NCI-H2081 (cell line): ENCODE measurements at places on chromosomes 16 and 17.

- peak; percentile 82 for DNase-seq
Observed at GRCh38 chr16:16092925-16093627, 130.2 kb downstream of the ABCC6 start.

GRCh38 chr17:75348386-75349012, 57.0 kb downstream of the GRB2 start:
- no peak for DNase-seq

- no peak for DNase-seq
Observed at GRCh38 chr16:81938326-81939163, 72.7 kb downstream of the SDR42E1 start.

GRCh38 chr16:49835161-49835777, 20.6 kb downstream of the ZNF423 start:
- no peak for DNase-seq

GRCh38 chr17:33889040-33889439, 366.0 kb upstream of the CCL2 start:
- no peak for DNase-seq

DNA sequence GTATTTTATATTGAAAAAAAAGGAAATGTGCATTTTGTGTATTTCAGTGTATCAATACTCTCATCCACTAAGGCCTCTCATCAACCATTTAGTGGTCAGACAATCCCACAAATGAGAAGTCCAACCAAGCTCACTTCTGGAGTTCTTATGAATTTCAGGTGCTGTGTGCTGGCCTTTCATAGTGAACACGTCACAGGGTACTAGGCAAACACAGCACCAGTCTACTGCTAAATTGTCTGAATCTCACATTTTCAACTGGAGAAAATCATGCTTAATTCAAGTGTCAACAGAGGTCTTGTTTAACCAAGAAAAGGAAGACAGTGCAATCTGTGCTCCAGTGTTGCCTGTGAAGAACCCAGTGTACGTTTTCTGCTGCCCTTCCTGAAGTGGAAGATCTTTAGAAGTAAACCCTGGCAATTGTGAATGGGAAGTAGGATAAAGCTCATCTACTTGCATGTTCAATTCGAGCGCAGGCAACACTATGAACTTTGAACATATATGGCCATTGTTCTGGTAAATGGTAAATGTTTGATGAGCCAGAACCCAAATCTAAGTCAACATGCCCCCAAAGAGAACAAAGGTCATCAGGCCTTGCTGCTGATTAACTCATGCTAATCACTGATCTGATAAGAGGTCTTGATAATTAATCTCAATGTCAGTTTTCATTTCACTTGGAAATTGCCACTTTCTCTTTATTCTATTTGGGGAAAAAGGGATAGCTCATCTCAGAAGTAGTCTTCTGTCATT, 439.2 kb upstream of the SOX9 start:
- no peak for DNase-seq

- DNase-seq = no peak
Observed at GRCh38 chr16:81071805-81072204, 5.2 kb downstream of the C16orf46 start.

- DNase-seq = no peak
Observed at GRCh38 chr16:80862160-80862705, 57.8 kb upstream of the CDYL2 start.

DNA sequence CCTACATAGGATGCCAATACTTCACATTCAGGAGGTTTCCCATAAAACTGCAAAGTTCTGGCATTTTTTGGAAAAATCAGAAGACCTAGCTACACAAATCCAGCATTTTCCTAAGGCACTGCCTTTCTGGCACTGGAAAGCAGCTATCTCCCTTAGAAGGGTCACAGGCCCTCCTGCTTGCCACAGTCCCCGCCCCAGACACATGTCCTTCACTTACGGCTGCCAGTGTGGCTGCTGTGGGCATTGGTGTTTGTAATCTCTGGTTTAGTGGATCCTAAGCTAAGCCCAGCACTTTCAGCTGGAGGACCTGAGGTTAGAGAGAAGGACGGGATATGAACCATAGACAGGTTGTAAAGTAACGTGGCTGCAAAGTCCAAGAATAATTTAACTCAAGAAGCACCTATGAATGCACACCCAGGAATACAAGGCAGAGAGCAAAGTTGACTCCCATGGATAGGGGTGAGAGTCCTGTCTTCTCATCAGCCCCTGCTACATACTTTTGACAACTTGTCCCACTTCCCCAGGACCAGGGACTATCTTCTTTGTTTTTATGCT, 100.0 kb downstream of the XYLT1 start:
- no peak for DNase-seq

DNA sequence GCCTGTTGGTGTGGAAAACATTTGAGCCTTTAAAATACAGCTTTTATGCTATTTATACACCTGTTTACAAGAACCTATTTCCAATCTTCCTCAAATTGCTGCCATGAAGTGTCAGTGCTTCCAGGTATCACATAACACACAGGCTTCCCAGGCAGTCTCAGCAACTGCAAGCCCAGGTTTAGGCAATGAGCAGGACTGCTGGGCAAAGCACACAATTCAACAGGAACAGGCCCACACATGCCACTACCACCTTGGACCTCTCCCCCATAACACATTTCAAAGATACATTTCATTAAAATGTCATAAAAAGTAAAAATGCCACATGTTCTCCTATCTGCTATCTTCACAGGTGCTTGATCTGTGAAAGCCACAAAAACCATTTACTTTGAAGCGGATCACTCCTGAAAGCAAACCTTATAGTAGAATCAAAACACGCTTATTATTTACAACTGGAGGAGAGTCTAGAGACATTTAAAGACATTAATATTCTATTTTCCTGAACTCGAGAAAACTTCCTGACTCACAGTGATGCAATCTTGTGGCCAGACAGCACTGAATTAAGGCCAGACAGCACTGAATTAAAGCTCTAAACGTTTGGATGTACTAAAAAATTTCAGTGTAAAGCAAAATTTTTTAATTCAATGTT, 31.5 kb downstream of the ANKFY1 start:
- DNase-seq = no peak

GRCh38 chr17:30414486-30414885, 35.8 kb downstream of the CPD start:
- no peak for DNase-seq

DNA sequence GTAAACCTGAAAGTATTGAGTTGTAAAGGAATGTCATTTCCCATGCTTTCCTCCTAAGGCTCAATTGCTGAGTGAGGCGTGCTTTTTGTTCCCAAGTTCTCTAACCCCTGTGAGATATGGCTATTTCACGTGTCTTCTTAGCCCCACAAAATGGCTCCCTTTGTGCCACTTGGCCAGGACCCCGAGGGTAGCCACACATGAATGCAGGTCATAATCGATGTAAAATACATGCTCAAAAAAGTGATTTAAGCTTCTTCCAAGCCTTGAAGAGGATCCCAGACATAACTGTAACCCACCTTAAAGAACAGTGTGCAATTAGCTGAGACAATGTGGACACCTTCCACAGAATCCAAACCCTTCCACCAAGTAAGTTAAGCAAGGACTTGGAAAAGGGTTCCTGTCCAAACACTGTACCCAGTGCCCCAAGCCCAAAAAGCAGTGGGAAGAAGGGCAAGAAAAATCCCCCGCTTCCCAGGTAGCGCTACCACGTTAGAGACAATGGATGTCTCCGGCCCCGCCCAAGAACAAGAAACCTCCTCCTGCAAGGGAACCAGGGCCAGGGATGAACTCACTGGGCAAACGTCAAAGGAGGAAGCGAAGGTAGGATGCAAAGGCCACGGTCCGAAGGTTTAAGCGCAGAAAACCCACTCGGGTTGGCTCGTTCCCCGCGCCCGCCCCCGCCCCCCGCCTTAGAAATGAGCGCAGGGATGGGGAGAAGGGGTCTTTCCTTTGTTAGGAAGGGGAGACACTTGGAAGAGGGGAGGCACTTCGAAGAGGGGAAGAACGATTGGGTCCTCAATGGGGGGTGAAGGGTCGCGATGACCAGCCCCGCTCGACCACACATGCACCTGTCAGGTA, 1.2 kb downstream of the JPT1 start:
- DNase-seq = peak; percentile 62

- no peak for DNase-seq
Observed at GRCh38 chr17:16407911-16408588, 7.3 kb upstream of the TRPV2 start.
